ENCODE measurements at places on chromosomes 13 and 19. TPM values are rescaled to one million over a fixed set of nuclear protein-coding genes. Genes with fewer than 3 reads are reported as not detected.

The PDCD5 gene
- 119 TPM for total RNA-seq

The FBXL12 gene
- total RNA-seq, result 30.6 TPM

The CATSPERD gene
- not detected for total RNA-seq

The TNNT1 gene
- 28.5 TPM for total RNA-seq

The ZNF667 gene
- total RNA-seq, result 16.3 TPM

The CEACAM1 gene
- total RNA-seq, result 13.4 TPM

The FCER2 gene
- total RNA-seq, result 0.73 TPM

- ATAC-seq, result no peak
Observed at GRCh38 chr13:104534847-104535246, 1468.6 kb upstream of the SLC10A2 start.

- no peak for ATAC-seq
Observed at GRCh38 chr13:19185865-19186645, 4.4 kb upstream of the TUBA3C start.

DNA sequence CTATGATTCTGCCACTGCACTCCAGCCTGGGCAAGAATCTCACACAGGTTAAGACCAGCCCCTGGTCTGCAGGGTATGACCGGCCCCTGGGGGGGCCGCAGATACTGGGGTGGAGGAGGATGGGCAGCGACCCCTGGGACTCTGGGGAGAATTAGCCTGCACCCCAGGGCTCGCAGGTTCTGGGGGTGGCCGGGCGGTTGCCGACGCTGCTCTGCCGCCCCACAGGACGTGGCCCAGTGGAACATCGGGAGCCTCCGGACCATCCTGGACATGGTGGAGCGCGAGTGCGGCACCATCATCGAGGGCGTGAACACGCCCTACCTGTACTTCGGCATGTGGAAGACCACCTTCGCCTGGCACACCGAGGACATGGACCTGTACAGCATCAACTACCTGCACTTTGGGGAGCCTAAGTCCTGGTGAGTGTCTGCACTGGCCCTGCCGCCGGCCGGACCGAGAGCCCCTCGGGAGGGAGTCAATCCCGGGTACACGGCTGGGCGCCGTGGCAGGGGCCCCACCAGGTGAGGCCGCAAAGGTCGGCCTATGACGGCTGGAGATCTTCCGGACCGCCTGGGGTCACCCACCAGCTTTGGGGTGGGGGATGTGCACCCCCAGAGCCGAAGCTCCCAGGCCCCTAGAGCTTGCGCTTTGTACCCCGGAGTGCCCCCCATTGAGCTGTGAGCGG is 78.5 kb downstream of the KDM4B start:
- no peak for ATAC-seq

GRCh38 chr19:5934774-5935472 is 20.9 kb downstream of the CAPS start:
- peak; percentile 57 for ATAC-seq

DNA sequence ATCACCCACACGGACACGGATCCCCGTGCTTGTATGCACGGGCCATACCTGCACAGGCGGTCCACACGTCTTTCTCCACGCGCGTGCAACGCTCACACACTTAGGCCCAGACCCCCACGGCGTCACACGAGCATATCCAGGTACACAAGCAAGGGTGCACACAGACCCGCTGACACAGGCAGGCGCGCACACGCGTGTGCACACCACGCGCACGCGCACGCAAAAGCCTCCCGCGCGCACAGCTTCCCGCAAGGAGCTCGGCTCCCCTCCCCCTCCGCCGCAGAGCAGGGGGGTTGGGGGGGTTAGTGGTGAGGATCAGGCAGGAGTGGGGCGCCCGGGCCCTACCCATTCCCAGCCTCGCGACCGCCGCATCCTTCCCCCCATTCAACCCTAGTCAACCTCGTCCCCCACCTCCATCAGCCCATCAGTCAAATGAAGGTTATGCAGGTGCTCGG is 407 bp downstream of the RAB3A start:
- peak; percentile 2 for ATAC-seq

DNA sequence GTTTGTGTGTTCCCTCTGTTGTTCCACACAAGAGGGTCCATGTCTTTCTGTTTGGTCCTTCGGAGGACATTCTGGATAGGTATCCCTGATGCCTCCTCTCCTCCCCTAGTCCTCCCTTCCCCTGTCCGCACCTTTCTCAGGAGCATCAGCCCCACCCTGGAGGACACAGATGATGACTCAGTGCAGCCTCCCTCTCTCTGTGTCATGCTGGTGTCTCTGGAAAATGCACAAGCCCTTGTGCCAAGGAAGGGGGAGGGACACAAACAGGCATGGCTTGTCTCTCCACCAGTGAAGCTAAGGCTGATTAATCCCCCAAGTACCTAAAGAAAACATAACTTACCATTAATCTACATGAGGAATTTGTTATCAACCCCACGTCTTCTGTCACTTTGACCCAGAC is 16.2 kb upstream of the TNFRSF19 start:
- no peak for ATAC-seq

DNA sequence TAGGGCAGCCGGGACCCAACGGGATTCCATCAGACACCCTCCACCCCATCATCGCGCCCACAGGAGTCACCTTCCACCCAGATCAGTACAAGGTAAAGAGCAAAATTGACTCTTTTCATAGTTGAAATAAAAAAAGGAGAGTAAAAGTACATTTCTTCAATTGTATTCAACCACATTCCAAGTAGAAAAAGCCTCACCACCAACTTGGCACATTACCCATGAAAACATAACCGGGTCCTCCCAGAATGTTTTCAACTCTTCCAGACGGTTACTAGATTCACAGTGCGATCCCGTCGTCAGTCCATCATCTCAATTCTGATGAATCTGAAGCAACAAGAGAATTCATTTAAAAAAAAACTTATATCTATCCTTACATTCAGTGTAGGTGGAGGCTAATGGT is 125.2 kb downstream of the RAB20 start:
- ATAC-seq, result no peak

DNA sequence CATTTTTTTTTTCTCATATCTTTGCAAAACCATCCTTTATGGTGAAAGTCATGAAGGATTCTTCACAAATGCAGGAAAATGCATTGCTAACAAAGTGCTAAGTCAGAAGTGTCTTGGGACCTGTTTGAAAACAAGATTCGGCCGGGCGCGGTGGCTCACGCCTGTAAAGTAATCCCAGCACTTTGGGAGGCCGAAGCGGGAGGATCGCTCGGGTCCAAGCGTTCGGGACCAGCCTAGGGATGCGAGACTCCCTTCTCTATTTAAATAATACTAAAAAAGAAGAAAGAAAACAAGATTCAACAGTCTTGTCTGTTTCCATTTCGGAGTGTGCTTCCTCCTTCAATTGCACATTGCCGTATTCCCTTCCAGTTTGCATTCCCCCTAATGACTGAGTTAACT is 819 bp downstream of the EID2B start:
- ATAC-seq, result no peak

DNA sequence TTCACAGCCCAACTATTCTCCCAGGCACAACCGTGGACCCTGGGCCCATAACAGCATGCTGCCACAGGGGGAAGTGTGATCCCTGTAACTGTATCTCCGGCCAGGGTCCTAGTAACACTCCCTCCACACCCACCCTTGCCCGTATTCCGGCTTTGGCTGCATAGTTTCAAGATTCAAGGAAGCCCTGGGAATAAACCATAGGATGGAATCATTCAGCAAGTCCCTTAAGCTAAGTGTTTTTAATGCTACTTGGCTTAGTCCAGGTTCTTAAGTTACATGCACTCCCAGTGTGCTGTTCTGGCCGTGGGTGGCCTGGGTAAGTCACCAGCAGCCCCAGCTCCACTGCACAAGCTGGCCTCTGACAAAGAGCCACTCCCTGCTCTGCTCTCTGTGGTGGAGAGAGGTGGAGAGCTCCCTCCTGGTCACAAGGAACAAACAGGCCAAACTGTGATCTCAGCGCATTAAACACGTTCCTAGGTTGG is 532.4 kb upstream of the SGCG start:
- peak; percentile 93 for ATAC-seq

GRCh38 chr19:33545217-33545981 is 23.8 kb upstream of the PEPD start:
- no peak for ATAC-seq

DNA sequence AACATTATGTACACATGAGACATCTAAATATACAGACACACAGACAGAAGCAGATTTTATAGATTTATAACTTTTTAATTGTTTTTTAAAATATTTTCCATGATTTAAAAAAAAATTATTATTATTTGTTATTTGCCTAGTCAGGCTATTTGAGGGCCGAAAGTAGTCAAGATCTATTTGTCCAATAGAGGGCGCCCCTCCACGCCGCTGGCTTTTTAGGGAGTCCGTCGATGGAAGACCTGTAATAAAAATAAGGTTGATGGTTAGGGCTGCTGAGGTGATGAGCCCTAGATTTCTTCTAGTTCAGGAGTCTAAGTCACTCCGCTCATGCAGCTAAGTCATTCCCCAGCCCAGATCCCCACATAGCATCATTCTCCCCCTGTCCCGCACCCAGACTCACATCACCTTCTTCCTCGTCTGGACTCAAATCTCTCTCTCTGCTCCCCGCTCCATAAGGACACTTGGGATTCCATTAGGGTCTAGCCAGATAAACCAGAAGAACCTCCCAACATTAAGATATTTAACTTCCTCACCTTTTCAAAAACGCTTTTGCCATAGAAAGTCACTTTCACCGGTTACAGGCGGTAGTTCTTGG is 33.9 kb upstream of the CEACAM21 start:
- no peak for ATAC-seq

- ATAC-seq, result no peak
Observed at GRCh38 chr19:16363133-16363851, 38.7 kb downstream of the KLF2 start.

DNA sequence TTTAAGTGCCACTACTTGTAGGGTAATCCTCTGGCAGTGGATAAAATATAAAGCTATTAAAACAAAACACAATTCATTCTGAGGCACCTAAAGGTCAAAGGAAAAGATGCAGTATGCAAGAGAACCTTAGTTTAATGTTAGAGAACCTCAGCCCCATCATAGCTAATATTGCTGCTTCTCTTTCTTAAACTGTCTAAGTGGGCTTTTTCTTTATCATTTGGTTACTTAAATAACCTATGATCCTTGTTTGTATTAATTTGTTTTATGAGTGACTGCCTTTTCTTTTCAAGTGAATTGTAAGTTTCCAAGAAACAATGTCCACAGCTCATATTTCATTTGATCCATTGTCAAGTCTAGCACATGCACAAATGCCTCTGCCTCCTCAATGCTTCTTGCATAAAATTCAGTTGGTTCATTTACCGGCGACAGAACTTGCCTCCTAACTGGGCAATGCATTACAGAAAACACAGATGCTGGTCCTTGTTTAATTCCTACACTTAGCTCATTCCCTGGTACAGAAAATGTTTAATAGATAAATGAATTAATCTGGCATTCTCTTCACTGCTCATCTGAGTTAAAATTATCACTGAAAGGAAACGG is 1049.8 kb downstream of the OLFM4 start:
- peak; percentile 57 for ATAC-seq

GRCh38 chr13:37277435-37278144 is 172.1 kb upstream of the CSNK1A1L start:
- no peak for ATAC-seq

Measured in motor neuron (in vitro differentiated cells).